ENCODE measurements at places on chromosomes 1 and 21. TPM values are rescaled to one million over a fixed set of nuclear protein-coding genes. Genes with fewer than 3 reads are reported as not detected.

Gene USP24
- total RNA-seq = 38.5 TPM

Gene LRRIQ3
- 0.95 TPM for total RNA-seq

Gene WNT2B
- total RNA-seq = 0.46 TPM

Gene EDARADD
- 0.91 TPM for total RNA-seq

Gene S100A3
- total RNA-seq = 4.6 TPM

Gene LRRC71
- total RNA-seq = 0.11 TPM

Gene BARHL2
- not detected for total RNA-seq

Gene OR10J5
- total RNA-seq = not detected

Gene TMEM52
- 29.1 TPM for total RNA-seq

Gene FAM43B
- total RNA-seq = 0.11 TPM

Gene RABGGTB
- 88.0 TPM for total RNA-seq

Gene VHLL
- 1.1 TPM for total RNA-seq

Gene OTUD3
- 9.7 TPM for total RNA-seq

Gene TTC24
- not detected for total RNA-seq

Gene S100B
- not detected for total RNA-seq

Gene TRIM46
- total RNA-seq = 5.4 TPM

Gene TFF2
- 22.9 TPM for total RNA-seq

Gene NFIA
- total RNA-seq = 12.7 TPM

Gene NECTIN4
- 6.8 TPM for total RNA-seq

Gene ABCA4
- 0.29 TPM for total RNA-seq

Gene KRTAP19-3
- not detected for total RNA-seq

Gene OR2AK2
- not detected for total RNA-seq

Gene ADARB1
- total RNA-seq = 14.1 TPM

Gene F13B
- not detected for total RNA-seq

Gene C1orf94
- total RNA-seq = not detected

Gene NBPF6
- 0.07 TPM for total RNA-seq

Gene C1orf87
- not detected for total RNA-seq

Gene ANKRD65
- total RNA-seq = 0.18 TPM

Gene IL12RB2
- 0.81 TPM for total RNA-seq

Gene MTR
- total RNA-seq = 14.2 TPM

Gene SEC22B
- 16.4 TPM for total RNA-seq

Gene CD247
- total RNA-seq = 0.17 TPM

Gene MAP1LC3C
- total RNA-seq = not detected

Gene MYCBP
- 20.3 TPM for total RNA-seq

Gene SLC9C2
- total RNA-seq = not detected

Gene NCSTN
- 48.2 TPM for total RNA-seq

Gene CAPZA1
- 273 TPM for total RNA-seq

Gene FMO2
- total RNA-seq = not detected

Gene POTED
- total RNA-seq = not detected

Gene SLC16A1
- total RNA-seq = 103 TPM

Gene OR2T1
- not detected for total RNA-seq

Gene PBX1
- 9.8 TPM for total RNA-seq

Gene FNDC5
- 0.35 TPM for total RNA-seq

Gene CLDN17
- total RNA-seq = not detected

Gene MYOG
- total RNA-seq = not detected

Gene THEM5
- not detected for total RNA-seq

Measured in PC-3 (cell line).